ENCODE measurements at places on chromosomes 11 and 22.

- no peak for DNase-seq
Measured at GRCh38 chr11:78460471-78460870, 42.9 kb upstream of the GAB2 start.

GRCh38 chr11:38593649-38594048 is 1995.6 kb upstream of the RAG2 start:
- no peak for DNase-seq

DNA sequence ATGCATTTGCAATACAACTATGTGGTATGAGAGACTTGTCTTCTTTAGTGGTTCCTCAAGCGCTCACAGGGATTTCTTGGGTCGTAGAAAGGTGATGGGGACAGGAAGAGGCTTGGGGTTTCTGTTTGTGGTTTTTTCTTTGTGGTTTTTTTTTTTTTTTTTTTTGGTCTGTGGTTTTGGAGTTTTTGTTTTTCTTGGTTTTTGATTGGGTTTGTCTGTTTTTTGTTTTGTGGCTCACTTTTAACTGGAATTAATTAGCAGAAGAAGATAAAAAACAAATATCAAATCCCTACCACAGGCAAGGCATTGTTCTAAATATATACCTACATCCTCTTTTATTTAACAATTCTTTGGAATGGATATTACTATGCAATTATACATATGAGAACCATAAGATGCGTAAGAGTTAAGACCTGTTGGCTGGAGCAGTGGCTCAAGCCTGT is 5.5 kb downstream of the TTC28 start:
- peak; percentile 25 for DNase-seq

GRCh38 chr11:60838132-60838531 is 3.8 kb upstream of the CCDC86 start:
- DNase-seq = no peak

DNA sequence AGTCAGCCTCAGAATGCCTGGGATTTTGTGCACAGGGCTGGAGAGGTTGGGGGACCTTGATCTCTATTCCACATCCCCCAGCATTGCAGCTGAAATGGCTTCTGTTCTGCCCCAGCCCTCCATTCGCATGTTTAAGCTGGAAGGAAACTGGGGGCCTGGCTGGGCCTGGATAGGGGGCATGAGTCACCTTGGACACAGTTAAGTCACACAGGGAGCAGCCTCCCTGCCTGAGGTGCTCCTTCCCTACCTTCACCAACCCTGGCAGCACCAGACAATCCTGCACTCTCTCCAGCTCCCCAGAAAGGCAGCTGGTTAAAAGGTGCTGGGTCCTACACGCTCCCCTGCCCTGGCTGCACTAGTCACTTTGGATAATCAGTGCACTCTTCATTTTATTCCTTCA is 763 bp downstream of the SMIM45 start:
- no peak for DNase-seq

DNA sequence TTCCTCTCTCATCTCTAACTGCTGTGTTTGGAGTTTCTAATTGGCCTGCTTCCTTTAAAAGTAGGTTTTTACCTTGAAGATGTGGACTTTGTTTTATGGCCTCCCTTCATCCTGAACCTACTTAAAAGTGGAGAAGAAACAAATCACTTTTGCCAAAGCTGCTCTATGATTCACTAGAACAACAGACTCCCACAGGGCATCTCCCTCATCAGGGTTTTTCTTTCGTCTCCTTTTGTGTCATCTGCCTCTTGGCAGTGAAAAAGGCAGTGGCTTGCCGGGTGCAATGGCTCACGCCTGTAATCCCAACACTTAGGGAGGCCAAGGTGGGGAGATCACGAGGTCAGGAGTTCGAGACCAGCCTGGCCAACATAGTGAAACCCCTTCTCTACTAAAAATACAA is 186.6 kb upstream of the MTNR1B start:
- no peak for DNase-seq

GRCh38 chr22:49523374-49524008 is 304.2 kb downstream of the BRD1 start:
- DNase-seq = no peak

GRCh38 chr11:23569547-23569946 is 709.3 kb upstream of the CCDC179 start:
- DNase-seq = no peak

GRCh38 chr22:16965083-16965482 is 42.9 kb downstream of the GAB4 start:
- no peak for DNase-seq

GRCh38 chr11:111624608-111625007 is 22.4 kb downstream of the SIK2 start:
- no peak for DNase-seq

GRCh38 chr11:17259519-17259918 is 17.0 kb upstream of the NUCB2 start:
- no peak for DNase-seq

- no peak for DNase-seq
Measured at GRCh38 chr11:65338676-65339075, 5.0 kb downstream of the DPF2 start.

GRCh38 chr11:78319453-78319955 is 98.1 kb downstream of the GAB2 start:
- no peak for DNase-seq

DNA sequence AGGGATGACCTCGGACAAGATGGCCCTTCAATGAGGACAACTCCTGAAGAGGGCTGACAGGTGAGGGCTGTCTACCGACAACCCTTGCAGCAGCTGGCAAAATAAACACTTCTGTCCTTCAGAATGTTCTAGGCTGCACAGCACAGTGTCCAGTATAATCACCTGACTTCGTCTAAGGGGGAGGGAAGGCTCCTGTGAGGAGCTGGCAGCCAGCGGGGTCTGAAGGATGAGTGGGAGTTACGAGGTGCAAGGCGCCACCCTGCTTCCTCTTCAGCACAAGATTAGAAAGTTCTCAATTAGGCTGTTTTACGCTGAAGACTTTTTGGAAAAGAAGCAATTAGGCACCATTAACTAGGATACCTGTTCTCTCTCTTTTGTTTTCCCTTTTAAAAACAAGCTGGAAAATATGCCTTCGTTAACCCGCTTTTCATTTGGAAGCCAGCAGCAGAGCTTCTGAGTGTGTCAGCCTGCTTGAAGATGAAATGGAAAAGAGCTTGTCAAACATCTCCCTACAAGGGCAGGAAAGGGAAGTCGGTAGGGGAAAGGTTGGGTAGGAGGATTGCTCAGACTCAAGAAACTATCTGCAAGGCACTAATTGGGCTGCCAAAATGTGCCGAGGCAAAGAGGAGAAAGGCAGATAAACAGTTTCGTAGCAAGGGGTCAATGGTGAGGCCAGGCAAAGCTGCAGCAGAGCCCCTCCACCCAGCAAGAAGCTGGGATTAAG is 592.2 kb upstream of the CADM1 start:
- no peak for DNase-seq

GRCh38 chr22:44848791-44849420 is 96.5 kb downstream of the ARHGAP8 start:
- DNase-seq = no peak

DNA sequence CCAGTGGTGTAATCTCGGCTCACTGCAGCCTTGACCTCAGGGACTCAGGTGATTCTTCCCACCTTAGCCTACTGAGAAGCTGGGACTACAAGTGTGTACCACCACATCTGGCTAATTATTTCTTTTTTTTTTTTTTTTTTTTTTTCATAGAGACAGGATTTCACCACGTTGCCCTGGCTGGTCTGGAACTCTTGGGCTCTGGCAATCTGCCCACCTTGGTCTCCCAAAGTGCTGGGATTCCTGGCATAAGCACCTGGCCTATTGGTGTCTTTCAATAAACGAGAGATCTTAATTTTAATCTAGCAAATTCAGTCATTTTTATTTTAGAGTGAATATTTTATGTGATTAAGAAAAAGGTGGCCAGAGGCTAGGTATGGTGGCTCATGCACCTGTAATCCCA is 40.1 kb downstream of the DGCR2 start:
- DNase-seq = no peak

GRCh38 chr11:17906436-17906835 is 106.4 kb downstream of the SERGEF start:
- DNase-seq = no peak

GRCh38 chr11:63851364-63851763 is 12.5 kb downstream of the MARK2 start:
- DNase-seq = no peak

- DNase-seq = no peak
Measured at GRCh38 chr11:61626580-61627380, 45.9 kb upstream of the SYT7 start.

- no peak for DNase-seq
Measured at GRCh38 chr22:43479962-43480361, 68.1 kb downstream of the MPPED1 start.

- DNase-seq = no peak
Measured at GRCh38 chr11:95832763-95833162, 42.5 kb downstream of the CEP57 start.

GRCh38 chr11:94151903-94152677 is 23.4 kb downstream of the PANX1 start:
- no peak for DNase-seq

DNA sequence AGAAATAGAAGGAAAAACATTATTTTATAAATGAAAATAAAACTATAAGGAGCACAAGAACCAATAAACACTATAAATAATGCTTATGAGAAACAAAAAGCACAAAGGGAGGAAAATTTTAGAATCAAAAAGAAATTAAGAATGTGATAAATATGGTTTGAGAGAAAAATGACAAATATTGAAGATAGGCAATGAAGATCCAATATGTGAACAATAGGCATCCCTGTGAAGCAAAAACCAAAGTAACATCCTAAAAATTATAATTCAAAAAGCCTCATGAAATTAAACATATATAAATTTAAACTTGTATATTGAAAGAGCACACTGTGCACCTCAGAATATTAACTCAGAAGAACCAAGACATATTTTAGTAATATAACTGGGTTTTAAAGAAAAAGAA is 216.2 kb downstream of the GRIK4 start:
- no peak for DNase-seq

DNA sequence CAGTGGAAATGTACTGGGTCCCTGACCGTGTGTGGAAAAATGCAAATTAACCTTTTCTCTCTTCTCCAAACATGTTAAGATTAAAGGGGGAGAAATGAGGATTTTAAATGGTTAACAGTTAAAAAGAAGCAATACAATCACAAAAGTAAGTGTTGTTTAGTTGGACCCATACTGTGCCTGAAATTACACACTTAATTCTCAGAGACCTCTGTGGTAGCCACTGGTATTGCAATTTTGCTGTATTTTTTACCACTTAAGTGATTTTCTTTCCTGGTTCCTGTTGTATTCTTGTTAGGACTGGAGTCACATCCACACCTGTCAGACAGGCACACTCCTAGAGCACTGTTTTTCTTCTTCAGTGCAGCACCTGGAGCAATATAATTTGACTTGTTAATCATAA is 179.6 kb upstream of the PDGFD start:
- no peak for DNase-seq

DNA sequence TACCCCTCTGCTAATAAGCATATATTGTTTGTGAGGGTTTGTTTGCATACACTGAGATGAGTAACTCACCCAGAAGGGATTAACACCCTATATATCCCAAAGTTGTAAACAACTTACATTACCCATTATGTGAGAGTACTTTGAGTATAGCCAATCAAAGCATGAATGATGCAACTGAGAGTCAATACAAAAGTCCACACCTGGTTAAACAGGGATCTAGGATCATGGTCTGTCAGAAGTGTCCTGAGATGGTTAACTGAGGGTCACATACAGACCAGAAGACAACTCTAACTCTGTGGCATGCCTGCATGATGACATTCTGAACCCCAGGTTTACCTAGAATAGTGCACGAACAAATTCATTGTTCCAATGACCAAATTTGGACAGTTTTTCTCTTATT is 17.4 kb upstream of the OR10A5 start:
- DNase-seq = no peak

DNA sequence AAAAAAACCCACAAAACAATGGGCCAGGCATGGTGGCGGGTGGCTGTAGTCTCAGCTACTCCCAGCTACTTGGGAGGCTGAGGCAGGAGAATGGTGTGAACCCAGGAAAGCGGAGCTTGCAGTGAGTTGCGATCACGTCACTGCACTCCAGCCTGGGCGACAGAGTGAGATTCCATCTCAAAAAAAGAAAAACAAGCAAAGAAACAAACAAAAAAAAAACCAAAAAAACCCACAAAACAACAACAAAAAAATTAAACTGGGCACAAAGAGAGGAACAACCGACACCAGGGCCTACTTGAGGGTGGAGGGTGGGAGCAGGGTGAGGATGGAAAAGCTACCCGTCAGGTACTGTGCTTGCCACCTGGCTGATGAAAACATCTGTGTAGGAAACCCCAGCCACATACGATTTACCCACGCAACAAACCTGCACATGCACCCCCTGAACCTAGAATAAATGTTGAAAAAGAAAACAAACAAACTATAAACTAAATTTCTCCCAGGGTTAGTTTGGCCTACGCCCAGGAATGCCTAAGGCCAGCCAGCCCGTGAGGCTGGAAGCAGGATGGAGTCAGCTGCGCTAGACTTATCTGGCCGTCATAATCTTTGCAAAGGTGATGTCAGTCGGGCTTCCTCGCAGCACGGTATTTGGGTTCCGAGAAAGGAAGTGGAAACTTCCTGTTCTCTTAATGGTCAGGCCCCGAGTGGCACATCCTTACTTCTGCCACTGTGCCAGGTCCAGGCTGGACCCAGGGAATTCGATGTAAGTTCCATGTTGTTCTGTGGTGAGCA is 21.9 kb upstream of the CYB5R3 start:
- DNase-seq = no peak

DNA sequence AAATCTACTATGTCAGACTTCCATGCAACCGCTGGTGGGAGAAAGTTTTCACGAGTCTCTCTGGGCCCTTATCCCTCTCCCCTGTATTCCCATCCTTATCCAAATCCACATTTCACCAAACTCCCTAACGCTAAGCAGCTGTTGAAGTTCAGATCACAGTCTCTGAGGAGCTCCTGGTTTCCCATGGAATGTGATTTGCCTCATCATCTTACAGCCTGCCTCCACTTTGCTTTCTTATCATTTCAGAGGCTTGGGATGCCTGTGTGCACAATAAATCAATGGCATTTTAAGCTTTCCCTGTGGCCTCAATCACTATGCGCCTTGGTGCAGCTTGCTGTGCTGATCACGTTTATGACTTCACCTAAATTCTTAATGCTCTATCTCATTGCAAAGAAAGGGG is 352.4 kb upstream of the FAT3 start:
- DNase-seq = no peak

DNA sequence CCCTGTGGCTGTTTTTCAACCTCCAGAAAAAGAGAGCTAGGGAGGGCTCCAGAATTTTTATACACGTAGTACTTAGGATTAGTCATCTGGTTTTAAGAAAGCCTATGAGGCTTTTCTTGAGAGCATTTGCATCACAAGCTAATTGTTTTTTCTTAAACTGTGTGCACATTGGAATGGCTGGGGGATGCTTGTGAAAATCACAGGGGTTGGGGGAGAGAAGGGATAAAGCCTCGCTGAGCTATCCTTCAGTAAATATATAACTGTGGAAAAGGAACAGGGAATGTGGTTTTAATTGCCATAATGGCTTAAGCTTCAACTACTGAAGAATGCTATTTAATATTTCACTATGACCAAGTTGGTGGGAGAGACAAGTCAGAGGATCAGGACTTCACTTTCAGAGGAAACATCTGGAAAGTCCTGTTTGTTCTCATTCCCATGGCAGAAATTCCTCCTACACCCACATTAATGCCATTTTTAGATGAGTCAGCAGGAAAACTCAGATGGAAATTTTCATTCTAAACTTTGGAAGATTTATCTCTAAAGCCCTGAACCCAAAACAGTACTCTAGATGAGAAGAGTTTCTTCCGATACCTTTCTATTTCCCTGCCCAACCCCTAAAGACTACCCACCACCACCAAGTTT is 591.3 kb downstream of the LRRC4C start:
- no peak for DNase-seq

Data from stimulated activated naive B cell treated with anti-CD40 and anti-IgM and Interleukin-4, amounts not matched to agents 10 μg/mL and 1 μg/mL and 100 μg/mL, for 72 hours (primary cell).